ENCODE measurements at places on chromosomes 1 and 21.
A peak's percentile ranks its signal among the peaks of the same experiment; 100 is the strongest.

DNA sequence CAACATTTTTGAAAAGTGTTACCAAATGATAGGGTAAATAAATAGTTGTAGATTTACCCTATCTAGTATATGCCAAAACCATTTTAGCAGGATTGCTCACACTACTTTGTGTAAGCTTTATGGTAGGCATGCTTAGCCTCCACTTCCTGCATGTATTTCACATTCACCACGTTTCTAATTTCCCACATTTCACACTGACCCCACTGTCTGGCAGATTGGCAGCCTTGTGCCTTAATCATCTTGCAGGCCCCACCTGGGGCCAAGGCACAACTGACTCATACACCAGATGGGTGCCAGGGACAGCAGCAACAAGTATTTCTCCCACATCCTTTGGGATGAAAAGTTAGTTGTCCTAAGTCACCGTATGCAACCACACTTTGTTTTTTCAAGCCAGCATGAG, 21.2 kb upstream of the CENPF start:
- DNase-seq, result no peak

DNA sequence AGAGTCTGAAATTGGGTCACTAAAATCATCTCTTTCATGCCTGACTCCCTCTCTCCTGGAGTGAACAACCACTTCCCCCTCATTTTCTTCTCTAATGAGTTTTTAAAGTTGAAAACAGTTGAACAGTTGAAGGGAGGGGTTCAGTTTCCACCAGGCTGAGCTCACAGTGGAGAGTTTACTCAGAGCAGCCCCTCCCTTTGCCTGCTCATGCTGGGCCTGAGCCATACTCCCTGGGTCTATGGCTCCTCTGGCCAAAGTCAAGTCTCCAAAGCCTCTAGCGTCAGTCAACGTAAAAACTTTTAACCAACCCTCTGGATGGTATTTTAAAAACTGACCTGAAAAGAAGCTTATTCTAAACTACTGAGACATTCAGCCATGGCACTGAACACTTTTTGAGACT, 100.8 kb upstream of the RNPC3 start:
- no peak for DNase-seq

DNA sequence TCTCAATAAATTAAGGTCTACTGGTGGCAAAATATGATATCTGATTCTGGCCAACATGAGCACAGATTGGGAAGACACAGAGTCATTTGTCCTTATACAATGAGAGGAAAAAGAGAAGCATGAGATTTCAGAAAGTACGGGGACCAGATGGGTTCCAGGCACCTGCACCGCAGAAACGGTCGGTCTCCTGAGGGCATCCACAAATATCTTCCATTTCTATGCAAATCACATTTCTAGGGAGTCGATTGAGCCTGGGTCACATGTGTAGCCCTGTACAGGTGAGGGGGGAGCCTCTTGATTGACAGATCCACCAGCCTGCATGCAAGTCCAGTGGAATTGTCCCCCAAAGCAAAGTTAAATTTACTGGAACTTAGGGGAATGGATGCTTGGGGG, 415.6 kb downstream of the NPHP4 start:
- no peak for DNase-seq

DNA sequence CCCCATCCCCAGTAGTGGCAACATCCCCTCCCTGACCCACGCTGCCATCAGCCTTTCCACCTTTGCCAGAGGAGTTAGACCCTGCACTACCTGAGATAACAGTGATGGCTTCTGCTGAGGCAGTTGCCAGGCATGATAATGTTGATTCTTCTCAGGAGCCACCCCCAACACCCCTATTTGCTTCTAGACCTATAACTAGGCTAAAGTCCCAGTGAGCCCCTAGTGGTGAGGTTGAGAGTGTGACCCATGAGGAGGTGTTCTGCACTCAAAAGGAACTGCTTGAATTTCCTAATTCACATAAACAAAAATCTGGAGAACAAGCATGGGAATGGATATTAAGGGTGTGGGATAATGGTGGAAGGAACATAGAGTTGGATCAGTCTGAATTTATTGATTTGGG, 159.6 kb upstream of the COL11A1 start:
- DNase-seq, result no peak

DNA sequence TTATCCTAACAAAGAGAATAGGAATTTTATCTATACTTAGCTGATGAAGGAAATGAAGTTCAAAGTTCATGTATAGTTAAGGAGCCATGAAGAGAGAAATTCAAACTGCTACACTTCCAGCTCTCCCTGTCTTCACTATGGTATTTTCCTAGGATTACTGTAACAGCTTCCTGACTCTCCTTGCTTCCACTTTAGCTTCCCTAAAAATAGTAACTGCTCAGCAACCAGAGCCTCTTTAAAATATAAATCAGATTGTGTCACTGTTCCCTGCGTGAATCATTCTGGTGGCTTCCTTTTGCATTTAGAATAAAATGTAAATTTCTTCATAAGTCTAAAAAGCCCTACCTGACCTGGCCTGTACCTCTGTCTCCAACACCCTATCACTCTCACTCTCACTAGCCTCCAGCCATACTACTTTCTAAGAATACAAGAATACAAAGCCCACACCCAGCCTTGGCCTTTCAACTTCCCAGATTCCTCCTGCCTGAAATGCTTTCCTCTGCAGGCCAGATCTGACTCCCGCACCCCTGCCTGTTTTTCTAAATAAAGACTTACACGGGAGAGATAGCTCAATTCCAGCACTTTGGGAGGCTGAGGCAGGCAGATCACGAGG, 30.5 kb downstream of the OR10J1 start:
- DNase-seq, result no peak

- DNase-seq, result no peak
Measured at GRCh38 chr1:42529724-42530181, 66.7 kb downstream of the CCDC30 start.

- DNase-seq, result no peak
Measured at GRCh38 chr1:41093826-41094225, 72.3 kb upstream of the SLFNL1 start.

DNA sequence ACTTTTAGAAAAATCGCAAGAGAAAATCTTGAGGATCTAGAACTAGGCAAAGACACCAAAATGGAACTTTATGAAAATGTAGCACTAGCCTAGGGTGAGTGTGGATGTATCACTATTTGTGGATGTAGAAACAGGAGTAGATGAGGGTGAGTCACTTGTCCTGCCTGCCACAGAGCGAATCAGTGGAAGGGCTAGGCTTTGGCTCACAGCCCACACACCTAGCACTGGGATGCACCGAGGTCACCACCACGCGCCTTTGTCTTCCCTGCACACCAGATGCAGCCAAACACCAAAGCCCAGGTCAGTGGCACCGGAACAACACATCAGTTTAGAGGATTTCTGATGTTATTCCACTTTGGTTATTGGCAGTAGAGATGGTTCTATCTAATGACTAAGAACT, 38.2 kb downstream of the PKNOX1 start:
- no peak for DNase-seq

DNA sequence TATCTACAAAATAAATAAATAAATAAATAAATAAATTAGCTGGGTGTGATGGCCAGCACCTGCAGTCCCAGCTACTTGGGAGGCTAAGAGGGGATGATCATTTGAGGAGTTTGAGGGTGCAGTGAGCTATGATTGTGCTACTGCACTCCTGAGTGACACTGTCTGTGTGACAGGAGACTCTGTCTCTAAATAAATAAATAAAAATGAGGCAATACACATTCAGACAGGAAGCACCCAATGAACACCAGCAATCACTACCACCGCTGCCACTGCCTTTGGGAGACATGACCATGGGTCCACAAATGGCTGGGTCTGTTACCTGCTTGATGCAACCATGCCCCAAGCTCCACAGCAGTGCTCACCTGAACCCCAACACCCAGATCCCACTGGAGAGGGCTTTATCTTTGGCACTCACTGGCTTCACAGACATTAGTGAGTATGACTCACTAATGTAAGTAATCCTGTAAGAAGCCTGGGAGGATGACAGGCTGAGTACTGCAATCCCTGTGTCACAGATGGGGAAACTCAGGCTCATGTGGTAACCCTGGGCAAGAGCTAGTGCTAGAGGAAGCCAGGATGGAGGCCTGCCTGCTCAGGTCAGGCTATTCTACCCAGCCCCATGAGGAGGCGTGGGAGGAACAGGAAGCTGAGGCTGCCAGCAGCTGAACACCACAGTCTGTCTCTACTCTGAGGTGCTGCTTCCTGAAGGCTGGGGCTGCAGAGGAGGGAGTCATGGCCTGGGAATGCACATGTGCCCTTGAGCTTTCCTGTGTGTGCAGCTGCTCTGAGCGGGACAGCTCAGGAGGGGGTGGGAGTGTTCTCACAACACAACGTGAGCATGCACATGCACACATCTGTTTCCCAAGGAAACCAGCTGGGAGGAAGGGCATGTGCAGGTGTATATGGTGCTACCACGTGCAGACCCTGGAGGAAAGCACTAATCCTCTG, 43.0 kb downstream of the SLC9A1 start:
- peak; percentile 60 for DNase-seq
